Activated CD4-positive, alpha-beta T cell treated with anti-CD3 and anti-CD28 coated beads, Interleukin-2, amount 50 U/mL, for 16 hours (primary cell): ENCODE measurements at places on chromosomes 12 and 14.

DNA sequence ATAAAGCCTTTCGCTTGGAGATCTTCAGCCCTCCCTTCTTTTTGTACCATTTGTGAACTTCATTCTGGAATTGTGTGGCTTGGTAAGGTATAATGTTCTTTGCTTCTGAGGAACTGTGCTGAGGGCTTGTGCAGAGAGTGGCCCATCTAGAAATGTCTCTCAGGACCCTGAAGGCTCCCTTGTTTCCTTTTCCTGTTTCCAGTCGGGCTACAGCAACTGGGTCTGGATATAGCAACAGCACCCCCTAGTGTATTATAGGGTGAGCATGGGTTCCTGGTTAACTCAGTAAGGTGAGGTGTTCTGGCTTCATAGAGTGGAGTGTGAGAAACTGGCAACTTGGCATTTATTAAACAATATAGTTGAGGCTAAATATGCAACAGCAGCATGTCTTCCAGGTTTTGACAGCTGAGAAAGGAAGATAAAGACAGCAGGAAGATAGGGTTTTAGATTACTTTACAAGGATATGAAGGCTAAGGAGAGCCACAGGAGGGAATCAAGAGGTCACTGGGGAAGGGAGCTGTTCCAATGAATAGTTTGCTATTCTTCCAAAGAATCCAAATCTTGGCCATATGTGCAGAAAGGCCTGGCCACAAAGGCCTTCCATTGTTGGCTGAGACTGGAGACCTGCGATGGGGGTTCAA, 49.1 kb upstream of the RNU6-8 start:
- DNase-seq = peak; percentile 76

- no peak for DNase-seq
These were observed 496.8 kb downstream of the EGLN3 start for GRCh38 chr14:33454022-33454595.

GRCh38 chr12:94150240-94151121, 2.1 kb downstream of the PLXNC1 start:
- peak; percentile 41 for DNase-seq

DNA sequence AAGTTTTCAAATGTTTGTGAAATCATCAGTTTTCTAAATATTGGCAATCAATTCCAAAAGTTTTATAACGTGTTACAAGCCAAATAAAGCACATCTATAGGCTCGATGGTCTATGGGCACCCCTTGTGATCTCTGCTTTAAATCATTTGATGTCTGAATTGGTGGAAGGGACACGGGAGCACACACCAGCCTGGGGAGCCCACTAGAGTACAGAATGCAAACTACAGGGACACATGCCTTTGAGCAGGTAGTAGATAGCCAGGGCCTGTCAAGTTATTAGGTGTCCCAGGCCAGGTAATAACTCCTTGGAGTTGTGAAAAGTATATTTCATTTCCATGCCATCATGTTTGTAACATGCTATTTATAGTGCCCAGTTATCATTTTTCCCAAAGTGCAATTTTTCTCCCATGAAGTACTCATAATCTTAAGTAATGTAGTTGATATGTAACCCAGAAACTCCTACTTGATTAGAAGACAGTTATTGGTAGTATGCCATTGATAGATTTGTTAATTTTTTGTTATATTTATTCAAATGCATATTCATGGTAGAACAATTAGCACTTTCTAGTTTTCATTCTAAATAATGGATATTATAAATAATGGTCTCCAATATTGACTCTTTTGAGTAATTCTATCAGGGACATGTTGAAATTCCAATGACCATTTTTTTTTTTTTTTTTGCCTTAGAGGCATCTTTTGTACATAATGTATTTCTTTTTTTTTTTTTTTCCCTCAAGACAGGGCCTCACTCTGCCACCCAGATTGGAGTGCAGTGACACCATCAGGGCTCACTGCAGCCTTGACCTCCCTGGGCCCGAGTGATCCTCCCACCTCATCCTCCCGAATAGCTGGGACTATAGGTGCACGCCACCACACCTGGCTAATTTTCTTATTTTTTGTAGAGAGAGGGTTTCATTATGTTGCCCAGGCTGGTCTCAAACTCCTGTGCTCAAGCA, 96.9 kb upstream of the FGD4 start:
- DNase-seq = no peak

DNA sequence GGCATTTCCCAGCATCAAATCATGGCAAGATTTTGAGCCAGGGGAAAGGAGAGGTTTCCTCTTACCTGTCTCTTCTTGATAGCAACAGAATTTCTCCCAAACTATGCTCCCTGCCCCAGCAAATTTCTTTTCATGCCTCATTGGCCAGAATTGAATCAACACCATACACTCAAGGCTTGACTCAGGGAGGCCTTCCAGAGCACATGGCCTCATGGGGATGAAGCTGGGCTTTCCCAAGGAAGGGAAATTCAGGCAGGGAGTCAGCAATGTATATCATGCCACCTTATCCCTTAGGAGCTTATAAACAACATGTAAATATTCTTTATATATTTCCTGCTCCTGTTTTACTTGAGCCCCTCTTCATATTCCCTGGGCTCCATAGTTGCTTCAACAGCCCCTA, 62.1 kb downstream of the ARF6 start:
- DNase-seq = no peak

GRCh38 chr12:49909826-49910225, 6.1 kb upstream of the FAIM2 start:
- no peak for DNase-seq

DNA sequence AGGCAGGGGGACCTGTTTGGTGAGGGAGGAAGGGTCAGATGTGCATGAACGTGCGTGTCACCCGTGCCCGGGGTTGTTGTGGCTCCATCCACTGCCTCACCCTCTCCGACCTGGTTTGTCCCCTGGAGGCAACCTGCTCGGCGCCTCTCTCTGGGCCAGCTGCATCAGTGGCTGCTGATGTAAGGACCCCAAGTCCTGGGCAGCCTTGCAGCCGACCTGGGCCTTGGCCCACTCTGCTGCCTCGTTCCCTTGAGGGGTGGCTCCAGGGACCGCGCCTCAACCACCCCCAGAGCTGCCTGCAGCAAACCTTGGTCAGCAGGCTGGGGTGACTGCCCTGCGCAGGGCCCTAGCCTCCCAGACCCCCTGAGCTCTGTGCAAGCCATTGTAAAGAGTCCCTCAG, 351.7 kb downstream of the TMEM121 start:
- no peak for DNase-seq

- DNase-seq = peak; percentile 5
These were observed 37.6 kb downstream of the SPATA7 start for GRCh38 chr14:88422919-88423650.

DNA sequence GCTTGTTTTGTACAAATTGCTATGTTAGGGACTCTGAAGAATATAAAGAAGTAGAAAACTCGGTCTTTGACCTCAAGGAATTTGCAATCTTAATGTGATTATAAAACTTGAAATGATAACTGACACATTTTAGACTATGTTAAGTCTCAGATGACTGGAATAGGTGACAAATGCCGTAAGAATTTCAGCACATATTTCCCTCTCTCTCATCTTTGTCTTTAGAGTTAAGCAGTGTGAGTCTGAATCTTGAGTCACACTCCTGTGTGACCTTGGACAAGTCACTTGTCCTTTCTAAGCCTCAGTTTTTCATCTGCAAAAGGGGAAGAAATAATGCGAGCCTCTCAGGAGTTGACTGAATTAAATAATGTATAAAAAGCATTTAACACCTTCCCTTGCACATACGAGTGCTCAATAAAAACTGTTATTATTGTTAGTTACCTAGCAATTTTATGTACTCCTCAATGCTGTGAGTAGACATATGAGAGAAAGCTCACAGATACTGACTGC, 103.7 kb downstream of the DYRK2 start:
- no peak for DNase-seq

- no peak for DNase-seq
These were observed 5.9 kb downstream of the DDX55 start for GRCh38 chr12:123607756-123608155.

DNA sequence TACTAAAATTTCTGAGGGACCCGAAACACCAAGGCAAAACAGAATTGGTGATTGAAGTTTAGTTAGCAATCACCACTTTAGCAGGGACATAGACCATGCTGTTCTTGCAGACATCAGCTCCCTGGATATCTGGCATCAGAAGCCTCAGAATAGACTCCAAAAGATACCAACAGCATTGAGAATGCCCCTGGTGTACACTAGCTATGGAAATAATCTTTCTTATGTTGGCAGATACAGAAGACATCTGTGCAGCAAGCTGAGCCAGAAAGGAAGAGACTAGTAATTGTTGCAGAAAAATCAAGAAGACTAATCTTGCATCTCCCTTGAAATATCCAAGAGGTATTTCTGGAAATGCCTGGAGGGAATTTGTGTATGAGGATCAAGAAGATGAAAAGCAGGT, 521.6 kb downstream of the TRHDE start:
- DNase-seq = no peak

DNA sequence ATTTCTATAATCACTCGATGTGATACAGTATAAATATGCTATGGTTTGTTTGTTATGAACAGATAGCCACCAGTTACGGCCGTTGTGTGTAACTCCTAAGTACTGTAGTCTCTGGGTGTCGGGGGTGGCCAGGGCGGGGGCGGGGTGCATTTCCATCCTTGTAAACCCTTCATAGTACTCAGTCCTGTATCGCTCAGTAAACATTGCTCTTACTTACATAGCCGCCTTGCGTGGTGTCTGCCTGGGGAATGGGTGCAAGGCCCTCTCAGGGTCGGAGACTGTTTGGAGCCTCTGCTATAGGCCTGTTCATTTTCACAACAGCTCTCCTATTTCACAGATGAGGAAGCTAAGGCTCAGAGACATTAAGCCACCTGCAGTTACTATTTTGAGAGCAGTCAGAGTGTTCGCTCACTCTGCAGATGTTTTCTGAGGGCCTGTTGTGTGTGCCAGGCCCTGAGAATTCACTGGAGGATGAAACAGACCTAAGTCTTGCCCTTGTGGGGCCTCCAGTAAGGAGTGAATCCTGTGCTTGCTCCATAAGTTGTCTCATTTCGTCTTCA, 42.5 kb downstream of the JDP2 start:
- no peak for DNase-seq

- DNase-seq = no peak
These were observed 131.9 kb downstream of the CEP83 start for GRCh38 chr12:94327809-94328208.

DNA sequence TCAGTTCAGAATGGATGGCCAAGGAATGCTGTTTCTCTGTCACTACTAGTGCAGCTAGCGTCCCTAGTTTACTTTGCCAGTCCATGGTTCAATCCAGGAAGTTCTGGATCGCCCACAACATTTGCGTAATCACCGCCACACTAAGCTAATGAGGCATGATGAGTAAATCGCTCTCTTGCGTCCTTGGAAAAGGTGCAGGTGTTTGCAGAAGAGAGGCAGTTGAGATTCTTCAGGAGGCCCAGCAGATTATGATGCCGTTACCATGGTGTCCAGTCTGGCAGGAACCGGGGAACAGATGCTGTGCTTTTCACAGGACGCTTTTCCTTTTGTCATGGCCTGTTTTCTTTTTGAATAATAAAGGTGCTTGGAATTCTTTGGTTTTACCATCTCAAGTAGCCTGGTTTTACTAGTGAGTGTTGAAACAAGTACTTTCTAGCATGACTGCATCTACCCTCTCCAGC, 9.0 kb downstream of the TPH2 start:
- no peak for DNase-seq

DNA sequence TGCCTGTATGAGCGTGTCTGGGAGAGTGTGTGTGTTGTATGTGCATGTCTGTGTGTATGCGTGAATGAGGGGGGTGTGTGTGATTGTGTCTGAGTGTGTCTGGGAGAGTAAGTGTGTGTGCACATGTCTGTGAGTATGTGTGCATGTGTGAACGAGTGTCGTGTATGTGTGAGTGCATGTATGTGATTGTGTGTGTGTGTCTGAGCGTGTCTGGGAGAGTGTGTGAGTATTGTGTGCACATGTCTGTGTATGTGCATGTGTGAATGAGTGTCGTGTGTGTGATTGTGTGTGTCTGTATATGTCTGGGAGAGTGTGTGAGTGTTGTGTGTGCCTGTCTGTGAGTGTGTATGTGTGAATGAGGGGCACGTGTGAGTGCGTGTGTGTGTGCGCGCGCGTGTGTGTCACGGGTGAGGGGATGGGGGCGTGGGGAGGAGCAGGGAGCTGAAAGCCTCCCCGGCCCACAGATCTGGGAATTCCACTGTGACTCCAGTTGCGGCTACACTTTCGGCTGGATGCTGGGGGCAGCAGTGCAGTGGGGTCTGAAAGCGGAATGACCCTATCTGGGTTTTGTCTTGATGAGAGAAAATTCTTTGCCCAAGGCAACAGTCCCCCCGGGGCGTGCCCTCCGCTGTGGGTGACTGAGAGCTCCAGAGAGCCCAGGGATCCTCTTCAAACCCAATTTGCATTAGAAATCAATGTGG, 138.1 kb upstream of the MED13L start:
- no peak for DNase-seq

DNA sequence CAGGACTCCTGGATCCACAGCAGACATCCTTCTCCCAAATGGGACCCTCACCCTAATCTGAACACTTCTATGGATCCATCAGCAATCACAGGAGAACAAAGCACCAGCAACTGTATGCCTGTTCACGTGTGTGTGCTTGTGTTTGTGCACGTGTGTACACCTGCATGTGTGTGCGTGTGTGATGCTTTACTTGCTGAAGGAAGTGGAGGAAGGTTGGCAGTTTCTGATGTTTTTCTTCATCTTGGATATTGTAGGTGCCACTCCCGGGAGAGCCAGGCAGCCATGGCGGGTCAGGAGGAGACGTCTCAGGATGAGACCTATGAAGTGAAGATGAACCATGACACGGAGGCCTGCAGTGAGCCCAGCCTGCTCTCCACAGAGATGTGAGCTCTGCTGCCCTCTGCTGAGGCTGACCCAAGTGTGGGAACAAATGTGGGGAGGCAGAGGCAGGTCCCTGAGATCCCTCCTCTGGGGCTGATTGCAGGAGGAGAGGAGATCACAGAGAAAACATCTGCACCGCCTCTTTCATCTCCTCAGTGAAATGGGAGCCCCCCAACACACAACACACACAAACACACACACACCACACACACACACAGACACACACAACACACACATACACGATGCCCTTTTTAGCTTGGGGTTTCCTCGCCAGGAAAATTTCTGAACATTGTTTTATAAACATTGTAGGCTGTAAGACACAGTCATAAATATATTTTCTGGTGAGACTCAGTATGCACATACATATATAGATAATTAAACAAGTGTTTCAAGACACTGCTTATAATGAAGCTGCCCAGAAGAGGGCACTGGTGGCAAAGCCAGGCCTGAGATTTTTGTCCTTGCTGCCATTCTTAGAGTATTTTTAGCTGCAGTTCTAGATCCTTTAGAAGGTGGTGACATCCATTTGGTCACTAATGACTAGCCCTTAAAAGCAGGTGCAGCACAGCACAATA, 112.2 kb upstream of the FKBP4 start:
- peak; percentile 43 for DNase-seq

DNA sequence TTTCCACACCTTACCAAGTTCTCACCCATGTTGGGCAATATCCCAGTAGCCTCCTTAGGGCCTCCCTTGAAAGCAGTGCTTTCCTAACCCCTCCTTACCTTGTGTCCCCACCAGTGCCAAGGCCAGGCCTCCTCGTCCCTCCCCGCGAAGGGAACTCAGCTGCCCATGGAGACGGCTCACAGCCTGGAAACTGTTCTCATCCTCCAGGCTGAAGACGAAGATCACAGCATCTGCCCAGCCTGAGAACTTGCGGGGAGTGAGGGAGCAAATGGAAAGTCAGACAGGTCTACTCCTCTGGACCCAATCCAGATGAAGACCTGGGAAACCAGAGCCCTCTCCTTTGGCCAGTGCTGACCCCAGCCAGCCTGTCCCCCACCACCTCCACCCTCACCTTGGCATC, 4.6 kb downstream of the AGAP2 start:
- no peak for DNase-seq
